ENCODE measurements at places on chromosomes 5 and 9.

DNA sequence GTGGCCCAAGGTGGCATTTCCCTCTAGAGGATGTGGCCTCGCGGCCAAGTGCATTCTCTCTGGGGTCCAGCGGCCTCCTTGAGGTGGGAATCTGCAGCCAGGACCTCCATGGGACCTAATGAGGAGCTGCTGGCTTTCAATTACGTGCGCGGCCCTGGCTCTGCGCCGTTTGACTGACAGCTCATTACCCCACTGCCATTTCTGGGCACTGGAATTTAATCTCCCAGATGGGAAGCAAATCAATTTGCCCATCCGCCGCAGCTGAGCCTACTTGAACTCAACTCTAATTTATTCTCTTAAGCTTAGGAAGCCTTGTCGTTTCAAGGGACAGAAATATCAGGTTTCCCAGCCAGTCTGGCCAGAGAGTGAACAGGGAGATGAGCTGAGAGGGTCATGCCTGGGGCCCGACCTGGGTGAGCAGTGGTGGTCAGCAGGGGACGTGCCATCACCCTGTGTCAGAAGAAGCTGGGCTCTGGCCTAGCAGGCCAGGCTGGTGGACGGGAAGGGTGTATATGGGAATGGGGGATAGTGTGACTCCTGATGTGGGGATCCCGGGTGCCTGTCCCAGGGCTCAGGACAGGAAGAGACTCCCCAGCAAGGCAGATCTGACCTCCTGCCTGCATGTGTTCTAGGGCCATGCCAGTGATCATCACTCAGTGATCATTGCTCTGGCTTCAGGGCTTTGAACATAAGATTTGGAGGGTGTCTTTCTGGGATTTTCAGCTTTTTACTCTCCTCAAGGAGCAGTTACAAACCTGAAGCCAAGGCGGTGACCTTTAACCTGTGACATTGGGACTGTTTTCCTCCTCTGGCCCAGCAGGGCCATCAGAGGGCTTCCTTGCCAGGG is 69.7 kb downstream of the MACROH2A1 start:
- DNase-seq = no peak

- no peak for DNase-seq
These were observed 21.2 kb downstream of the UBE2QL1 start for GRCh38 chr5:6469836-6470235.

DNA sequence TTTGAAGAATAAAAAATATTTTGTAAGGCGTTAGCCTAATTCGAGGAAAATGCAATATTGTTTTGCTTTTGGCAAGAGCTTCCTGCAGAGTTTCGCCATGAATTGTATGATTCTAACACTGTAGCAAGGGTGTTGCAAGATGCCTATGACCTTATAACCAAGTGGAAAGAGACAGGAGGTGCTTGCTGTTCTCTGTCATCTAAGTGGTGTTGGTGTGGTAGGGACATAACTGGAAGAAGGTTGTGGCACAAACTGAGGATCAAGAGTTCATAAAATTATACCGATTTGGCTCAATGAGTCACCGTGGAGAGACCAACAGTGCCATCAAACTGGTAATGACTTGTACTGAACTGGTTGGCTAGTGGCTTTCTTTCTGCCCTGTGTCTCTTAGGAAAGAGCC is 6.3 kb downstream of the STC2 start:
- DNase-seq = no peak

DNA sequence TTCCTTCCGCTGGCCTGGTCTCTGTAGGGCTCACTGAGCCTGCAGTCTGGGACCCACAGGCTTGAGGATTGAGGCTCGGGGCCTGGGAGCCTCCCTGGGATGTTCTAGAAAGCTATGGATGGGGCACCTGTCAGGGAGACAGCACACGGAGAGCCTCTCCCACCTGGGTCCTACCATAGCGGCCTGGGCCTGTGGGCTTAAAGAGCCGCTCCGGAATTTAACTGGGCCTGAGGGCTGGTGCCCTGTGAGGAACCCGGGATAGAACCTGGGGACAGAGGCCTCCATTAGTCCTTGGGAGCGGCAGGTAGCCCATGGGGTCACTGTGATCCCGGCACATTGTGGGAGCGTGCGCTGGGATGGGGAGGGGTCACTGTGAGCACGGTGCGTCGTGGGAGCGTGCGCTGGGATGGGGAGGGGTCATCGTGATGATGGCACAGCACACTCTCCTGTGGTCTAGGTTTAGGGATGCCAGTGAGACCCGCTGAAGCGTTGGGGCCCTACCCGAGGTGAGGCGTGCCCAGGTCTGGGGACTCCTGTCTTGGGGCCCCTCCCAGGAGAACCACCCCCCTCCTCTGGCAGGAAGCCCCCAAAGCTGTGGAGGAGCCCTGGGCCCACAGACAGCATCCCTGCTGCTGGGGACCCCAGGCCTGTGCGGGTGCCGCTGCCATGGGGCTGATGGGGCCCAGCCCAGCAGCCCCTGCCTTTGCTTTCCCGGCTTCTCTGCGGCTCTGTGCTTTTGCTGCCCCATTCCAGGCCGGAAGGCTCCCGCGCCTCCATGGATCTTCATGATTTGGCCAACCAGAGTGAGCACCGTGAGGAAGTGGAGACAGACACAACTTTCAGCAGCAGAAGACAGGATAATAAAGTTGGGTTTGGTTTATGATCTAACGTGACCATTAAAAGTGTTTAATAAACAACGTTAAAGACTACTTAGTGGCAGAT is 3.4 kb upstream of the CEP72 start:
- DNase-seq = no peak

DNA sequence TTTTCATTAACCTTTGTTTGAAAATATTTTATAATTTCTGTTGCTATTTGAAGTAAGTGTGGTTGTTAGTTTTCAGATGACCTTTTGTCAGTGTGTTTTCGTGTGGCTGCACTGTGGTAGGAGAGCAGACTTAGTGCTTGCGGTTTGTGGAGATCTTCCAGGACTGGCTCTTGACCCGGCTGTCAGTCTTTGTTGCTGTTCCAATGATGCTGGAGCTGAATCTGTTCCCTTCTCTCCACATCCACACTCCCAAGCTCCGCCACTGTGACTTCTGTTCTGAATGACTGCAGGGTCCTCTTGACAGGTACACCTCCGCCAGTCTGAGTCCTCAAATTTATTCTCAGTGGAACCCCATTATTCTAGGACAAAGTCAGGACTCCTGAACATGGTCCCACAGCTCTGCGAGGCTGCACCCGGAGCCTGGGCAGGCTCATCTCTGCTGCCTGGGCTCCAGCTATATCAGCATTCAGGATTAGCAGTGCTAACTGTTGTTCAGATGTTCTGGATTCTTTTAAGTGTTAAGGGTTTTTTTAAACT is 126.0 kb downstream of the WNK2 start:
- DNase-seq = no peak

DNA sequence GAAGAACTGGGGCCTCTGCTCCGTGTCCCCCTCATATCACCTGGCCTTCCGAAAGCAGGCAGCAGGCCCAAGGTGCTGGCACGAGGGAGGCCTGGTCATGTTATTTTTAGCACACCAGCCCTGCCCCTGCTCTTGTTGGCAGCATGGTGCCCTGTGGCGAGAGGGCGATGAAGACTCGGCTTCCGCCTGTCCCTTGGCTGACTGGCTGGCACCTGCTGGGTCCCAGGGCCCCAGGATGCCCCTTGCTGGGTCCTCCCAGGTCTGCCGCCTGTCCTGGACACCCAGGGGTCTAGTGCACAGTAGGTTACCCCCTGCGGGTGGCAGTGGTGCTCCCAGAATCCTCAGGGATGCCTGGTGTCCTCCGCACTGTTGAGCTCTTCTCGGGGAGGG is 77.0 kb downstream of the RXRA start:
- DNase-seq = no peak

GRCh38 chr9:92265154-92265553 is 28.3 kb downstream of the IARS1 start:
- DNase-seq = no peak

DNA sequence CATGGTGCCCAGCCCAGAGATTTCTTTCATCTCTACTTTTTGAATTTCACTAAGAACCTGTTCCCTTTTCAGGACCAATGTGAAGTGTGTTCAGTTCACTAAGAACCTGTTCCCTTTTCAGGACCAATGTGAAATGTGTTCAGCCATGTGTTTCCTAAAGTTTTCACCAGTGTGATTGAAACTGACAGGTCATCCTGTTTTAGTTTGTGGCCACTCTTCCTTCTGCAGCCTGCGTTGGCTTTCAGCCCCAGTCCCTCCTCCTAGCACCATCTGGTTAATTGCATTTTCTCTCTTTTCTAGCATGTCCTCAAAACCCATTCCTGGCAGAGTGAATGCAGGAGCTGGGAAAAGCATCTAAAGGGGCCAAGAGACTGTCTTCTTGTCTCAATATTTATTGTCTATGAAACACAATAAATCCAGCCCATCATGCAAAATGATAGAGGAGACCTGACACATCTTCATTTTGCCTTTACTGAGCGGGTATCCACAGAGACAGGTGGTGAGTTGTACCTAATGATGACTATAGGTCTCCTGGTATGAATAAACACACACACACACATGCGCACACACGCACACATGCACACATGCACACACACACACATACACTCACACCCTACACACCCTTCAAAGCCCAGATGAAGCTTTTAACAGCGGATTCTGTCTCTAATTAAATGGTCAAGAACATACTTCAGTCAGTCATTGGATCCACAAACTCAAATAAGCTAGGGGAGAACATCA is 6.1 kb upstream of the PANK3 start:
- DNase-seq = no peak

DNA sequence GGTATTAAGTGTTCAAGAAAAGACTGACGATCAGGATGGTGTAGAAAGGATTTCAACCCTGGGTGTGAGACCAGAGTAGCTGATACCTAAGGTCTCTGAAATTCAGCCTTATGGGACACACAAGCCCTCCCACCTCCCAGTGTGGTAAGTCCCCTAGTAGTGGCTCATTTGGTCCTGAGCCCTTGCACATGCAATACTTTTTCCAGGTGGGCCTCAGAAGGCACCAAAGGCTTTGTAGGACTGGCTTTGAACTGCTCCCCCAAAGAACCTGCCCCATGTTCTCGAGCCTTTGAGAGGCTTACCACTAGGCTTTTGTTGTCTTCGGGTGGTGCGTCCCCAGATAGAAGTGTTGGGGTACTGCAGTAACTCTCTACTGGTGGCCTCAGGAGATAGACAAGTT is 803 bp downstream of the GARIN3 start:
- DNase-seq = no peak

DNA sequence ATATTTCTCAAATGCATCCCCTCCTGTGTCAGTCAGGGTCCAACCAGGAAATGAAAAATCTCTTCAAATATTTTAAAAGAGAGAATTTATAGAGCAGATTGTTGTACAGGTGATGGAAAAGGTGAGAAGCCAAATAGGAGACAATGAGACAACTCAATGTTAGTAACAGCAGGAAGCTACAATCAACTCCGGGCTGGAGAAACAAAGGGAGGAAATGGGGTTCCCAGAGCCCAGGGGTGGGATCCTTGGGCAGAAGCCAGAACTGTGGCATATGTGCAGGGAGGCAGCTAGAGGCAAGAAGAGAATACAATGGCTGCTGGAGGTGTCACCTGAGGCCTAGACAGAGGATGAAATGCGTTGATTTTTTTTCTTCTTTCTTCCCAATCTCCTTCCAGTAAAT is 361.8 kb upstream of the ACTBL2 start:
- DNase-seq = no peak

GRCh38 chr5:32089146-32090000 is 84.7 kb downstream of the GOLPH3 start:
- no peak for DNase-seq

GRCh38 chr9:33142535-33142934 is 24.6 kb downstream of the B4GALT1 start:
- no peak for DNase-seq

DNA sequence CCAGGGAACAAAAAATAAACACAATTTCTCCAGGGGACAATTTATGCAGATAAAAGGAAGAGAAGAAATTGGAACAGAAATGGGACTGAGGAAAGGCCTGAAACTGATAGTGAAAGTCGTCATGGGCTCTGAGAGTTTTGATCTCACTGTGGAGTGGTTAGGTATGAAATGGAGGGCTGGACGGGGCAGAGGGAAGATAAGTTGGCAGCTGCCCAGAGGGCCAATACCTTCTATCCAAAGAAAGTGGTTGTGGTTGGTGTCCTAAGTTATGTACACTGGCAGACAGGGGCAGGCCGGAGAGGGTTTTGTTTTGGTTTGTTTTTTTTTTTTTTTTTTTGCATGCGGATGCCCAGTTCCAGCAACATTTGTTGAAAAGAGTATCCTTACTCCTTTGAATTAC is 46.1 kb downstream of the ZNF618 start:
- no peak for DNase-seq

DNA sequence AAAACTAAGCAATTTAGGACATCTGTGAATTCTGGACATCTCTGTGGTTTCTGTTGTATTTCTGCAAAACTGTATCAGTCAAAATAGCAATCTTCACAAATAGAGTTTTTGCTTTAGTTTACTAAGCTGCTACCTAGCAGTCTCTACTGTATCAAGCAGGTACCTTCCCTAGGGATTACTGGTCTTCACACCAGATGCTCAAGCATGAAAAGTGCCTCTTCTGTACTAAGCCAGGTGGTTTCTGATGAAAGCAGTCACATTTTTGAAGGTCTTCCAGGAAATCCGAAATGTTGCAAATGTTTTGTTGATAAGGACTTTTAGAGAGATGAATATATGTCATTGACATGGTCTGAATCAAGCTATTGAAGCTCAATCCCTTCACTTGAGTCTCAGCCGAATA is 540.0 kb downstream of the KCTD16 start:
- no peak for DNase-seq

GRCh38 chr5:18032744-18033143 is 398.5 kb downstream of the TAF11L14 start:
- no peak for DNase-seq

DNA sequence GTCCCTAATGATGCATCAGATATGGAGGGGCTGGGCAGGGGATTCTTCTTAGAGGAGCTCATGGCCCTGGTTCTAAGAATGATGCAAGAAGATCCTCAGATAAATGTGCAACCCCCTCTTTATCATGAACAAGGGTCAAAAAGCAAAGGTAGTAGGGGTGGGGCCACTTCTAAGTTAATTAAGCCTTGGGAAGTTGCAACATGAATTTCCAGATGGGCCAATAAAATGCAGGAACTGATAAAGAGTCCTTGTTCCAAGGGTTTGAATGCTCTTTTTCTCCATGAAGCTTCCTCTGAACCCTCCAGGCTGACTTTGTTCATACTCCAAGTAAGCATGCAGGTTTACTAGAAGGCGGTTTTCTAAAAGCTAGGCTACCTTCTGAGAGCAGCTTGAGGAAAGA is 25.6 kb downstream of the PCA3 start:
- DNase-seq = no peak

GRCh38 chr9:108645520-108645919 is 210.3 kb downstream of the ACTL7B start:
- DNase-seq = no peak

- DNase-seq = no peak
These were observed 33.2 kb upstream of the DMXL1 start for GRCh38 chr5:119037496-119038215.

DNA sequence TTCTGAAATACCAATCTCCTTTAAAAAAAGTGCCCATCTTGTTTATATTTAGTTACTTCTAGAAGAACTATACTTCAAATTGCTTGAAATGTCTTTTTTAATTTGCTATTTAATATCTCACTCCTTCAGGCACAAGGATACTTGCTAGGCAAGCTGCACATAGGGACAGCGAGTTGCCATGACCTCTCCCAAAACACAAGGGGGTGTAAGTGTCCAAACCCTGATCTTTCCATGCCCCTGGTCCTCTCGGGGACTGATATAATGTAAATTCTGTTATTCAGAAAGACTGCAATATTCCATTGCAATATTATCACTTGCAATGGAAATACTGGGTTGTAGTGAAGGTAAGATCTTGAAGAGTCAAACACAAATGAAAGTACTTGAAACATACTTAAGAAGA is 480.4 kb downstream of the CETN3 start:
- DNase-seq = no peak

GRCh38 chr5:37841203-37841602 is 1.4 kb upstream of the GDNF start:
- DNase-seq = no peak
